ENCODE measurements at places on chromosomes 3 and 15. TPM values are rescaled to one million over a fixed set of nuclear protein-coding genes. Genes with fewer than 3 reads are reported as not detected.

- peak; percentile 22 for DNase-seq
Observed at GRCh38 chr3:31534065-31534425, 1.3 kb downstream of the STT3B start.

- no peak for DNase-seq
Observed at GRCh38 chr15:96038650-96039049, 291.9 kb upstream of the NR2F2 start.

GRCh38 chr3:59277201-59277600 lies 227.4 kb upstream of the CFAP20DC start:
- DNase-seq = no peak

GRCh38 chr3:43389388-43390254 lies 103.3 kb downstream of the SNRK start:
- DNase-seq = no peak

DNA sequence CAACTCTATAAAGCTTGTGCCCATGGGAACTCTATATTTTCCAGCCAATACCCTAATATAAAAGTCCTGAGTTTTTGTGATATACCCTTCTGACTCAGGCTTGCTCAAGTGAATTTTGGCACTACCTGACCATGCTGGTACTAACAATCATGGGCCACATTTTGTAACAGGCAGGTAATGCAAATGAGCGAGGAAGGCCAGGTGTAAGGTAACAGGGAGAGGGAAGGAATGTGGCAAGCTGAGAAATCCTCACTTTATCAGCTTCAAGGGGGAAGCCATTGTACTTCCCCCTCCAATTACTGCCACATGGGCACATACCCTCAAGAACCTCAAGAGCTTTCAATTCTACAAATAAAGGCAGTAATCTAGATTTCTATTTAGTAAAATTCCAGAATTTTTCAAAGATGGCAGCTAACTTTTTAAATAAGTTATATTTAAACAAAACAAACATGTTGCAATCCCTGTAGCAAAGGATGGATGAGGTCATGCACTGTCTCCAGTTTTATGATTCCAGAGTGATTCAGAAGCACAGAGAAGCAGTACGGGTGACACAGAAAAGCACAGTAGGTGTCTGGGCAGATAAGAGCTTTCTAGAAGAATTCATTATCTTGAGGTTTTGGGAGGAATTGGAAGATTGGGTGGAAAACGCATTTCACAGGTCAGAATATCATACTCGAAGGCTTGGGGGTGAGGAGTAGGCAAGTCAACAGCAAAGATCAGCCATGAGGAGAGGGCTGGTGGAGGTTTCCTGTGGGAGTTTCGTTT lies 87.6 kb downstream of the FOXP1 start:
- DNase-seq = no peak

DNA sequence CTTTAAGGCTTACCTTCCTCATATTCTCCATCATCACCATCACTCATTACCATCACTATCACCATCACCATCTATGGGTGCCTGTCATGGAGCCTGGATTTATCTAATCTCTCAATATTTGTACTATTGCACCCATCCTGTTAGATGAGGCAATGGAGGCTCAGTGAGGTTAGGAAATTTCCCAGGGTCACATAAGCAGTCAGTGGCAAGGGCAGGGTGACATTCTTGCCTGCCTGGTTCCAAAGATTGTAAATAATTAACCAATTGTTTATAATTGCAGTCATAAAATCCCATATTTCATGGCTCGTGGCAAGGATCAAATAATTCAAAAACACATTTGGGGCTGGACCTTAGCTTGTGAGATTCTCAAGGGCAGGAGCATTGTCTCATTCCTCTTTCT lies 55.2 kb downstream of the MGLL start:
- DNase-seq = no peak

DNA sequence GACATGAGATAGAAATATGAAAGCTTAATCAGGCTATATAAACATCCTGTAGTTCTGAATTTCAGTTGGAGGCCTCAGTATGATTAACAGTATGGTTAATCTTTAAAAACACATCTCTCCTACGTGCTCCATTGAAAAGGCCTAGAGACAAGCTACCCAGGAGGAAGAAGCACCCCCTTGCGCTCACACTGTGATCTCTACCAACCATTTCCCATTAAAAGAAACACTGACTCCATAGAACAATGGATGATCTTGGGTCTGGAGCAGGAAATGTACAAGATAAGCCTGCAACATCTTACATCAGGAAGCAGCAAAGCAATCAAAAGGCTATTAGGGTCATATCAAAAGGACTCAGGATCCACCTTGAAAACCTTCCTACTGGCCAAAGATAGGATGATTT lies 3.4 kb upstream of the EOGT start:
- no peak for DNase-seq

GRCh38 chr15:92682741-92683510 lies 27.4 kb upstream of the FAM174B start:
- no peak for DNase-seq

DNA sequence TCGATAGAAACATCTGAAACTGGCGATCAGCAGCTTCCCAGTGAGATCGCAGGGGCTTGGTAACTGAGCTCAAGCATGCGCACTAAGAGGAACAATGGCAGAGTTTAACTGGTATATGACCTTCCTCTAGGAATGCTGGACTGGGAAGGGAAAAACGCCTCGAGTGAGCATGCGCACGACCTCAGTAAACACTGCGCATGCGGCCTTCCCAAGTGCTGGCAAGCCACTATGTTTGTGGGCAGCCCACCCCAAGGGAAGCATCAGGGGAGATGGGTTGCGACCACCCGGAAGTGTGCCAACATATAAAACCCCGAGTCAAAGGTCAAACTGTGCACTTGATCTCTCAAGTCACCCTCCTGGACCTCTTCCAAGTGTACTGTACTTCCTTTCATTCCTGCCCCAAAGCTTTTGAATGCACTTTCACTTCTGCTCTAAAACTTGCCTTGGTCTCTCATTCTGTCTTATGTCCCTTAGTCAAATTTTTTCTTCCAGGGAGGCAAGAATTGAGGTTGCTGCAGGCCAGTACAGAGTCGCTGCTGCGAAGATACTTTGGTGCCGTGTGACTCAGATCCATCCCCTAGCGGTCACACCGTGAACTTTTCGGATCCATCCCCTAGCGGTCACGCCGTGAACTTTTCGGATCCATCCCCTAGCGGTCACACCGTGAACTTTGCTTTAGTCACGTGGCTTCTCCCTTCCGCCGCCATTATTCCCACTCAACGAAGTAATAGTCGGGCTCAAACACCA lies 243.3 kb downstream of the FAM43A start:
- no peak for DNase-seq

GRCh38 chr3:197793247-197793646 lies 2.2 kb downstream of the LRCH3 start:
- DNase-seq = no peak

- DNase-seq = peak; percentile 40
Observed at GRCh38 chr3:176633511-176633910, 563.8 kb downstream of the TBL1XR1 start.

DNA sequence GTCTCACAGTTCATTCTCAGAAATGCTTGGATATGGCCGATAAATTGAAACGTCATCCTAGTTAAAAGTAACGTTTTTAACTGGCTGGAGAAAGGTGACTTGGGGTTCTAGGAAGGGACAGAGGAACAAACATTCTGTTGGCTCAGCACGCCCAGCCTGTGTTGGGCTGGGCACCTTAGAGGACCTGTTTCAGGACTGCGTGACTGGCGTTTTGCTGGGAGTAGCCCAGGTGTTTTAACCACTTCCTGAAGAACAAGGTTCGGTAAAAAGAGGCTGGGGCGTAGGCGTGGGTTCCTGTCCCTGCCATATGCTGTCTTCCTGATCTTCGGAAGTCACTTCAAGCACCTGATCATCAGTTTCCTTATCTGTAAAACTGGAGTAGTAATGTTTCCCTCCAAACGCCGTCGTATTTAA lies 1.1 kb upstream of the TLNRD1 start:
- DNase-seq = no peak

DNA sequence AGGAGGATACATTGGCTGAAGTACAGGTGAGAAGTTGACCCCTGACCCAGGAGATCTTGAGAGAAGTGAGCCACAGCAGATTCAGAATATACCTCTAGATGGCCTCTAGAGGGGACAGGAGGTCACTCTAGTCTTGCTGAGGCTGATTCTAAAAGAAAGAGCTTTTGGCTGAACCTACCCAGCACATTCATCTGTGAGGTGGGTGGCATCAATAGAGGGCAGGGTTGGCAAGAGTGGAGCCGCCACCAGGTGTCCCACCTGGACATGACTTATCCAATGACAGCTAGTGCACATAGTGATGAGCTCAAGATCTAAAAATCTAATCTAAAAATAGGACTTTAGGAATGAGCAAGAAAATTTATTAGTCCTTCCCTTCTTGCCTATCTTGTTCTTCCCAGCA lies 51.6 kb downstream of the CYP19A1 start:
- DNase-seq = peak; percentile 15

GRCh38 chr3:7760718-7761117 lies 740.9 kb upstream of the LMCD1 start:
- DNase-seq = no peak

DNA sequence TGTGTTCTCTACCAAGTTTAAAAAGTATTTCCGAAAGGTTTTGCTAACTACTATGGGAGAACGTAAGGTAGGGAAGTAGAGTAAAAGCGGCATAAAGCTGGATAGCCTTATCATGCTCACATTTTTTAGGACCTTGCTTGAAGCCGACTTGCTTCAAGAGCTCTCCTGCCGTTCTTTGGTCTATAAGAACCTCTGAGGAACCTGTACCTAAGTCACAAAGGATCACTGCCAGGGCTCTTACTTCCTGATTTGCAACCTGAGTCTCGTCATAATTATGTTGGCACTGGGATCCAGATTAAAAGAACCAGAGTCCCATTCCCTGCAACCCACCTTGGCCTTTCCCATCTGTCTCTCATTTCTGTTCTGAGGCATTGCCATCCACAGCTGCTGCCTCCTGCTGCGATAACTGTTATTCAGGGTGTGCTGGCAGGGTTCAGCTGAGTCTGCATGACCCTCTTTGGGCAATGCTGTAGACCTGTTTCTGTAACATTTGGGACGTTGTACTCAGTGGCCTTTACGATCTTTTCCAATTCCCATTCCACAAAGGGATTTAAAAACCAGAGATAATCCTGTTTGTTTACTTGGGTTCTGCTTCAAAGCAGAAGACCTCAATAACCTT lies 131.0 kb upstream of the UMPS start:
- no peak for DNase-seq

- DNase-seq = peak; percentile 50
Observed at GRCh38 chr3:113018536-113019181, 27.9 kb downstream of the GTPBP8 start.

DNA sequence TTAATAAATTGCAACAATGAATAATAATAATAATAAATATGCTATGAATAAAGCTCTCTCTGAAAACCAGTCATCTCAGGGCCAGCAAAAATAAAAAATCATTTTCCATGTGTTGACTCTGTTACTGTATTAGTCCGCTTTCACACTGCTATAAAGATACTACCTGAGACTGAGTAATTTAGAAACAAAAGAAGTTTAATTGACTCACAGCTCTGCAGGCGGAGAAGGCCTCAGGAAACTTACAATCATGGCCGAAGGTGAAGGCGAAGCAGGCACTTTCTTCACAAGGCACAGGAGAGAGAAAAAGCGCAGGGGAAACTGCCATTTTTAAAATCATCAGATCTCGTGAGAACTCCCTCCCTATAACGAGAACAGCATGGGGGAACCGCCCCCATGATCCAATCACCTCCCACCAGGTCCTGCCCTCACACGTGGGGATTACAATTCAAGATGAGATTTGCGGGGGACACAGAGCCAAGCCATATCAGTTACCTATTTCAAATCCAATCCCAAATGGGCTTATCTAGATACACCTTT lies 224.1 kb downstream of the IGSF11 start:
- DNase-seq = peak; percentile 4

- no peak for DNase-seq
Observed at GRCh38 chr3:38725726-38726419, 76.4 kb upstream of the SCN5A start.

DNA sequence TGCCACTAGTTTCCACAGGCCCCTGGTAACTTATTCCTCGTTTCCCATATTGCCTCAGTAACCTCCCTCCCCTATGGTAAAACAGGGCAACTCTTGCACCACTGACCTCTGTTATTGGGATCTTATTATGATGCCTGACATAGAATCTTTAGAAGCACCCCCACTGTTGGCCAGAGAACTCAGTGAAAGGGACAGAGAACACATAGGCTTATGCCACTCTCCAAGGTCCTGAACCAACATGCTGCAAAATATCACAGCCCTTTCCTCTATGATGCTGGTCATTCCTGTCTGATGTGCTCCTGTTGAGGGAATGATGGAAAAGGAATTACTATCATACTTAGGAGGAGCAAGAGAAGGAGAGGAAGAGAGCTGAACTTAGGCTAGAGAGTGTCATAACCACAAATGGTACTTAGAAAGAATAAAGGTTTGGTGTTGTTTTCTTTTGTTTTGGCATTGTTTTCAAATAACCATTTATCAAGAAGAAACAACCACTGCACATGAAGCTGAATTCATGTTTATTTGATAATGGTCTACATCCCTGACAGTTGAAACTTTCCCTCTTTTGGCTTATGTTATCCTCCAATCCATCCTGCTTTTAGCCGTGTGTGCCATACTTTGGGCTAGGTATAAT lies 330.2 kb downstream of the EPHB1 start:
- DNase-seq = peak; percentile 17

GRCh38 chr3:70646635-70647034 lies 334.2 kb upstream of the MDFIC2 start:
- no peak for DNase-seq

DNA sequence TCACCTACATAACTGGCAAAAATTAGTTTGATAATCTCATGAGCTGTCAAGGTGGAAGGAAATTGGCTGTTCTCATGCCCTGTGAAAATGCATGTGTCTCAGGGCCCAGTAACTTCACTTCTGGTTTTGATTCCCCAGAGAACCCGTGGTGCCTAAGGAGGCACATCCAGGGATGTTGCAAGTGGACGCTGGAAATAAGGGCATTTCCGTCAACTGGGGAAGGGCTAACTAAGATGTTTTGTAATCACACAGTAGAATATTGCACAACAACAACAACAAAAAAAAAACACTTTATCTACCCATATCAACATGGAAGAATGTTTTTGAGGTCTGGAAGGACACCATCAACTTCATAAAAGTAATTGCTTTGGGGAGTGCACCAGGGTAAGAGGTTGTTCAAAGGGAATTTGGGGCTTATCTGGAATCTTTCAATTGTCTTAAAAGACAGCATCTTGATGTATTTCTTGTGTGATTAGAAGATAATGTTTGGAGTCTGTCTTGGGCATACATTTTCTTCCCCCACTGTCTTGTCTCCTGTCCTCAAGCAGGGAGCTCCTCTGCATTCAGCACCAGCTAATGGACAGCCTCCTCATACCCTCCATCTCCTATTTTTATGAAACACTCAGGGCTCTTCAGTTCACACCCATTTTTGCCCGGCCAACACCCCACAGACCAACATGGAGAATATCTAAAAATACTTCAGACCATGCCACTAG lies 37.2 kb upstream of the PRR20G start:
- no peak for DNase-seq

Gene DUSP7
- total RNA-seq = 12.6 TPM

Gene PLA2G4E
- total RNA-seq = not detected

Gene THAP10
- total RNA-seq = 0.80 TPM

Gene NT5DC2
- 34.2 TPM for total RNA-seq

Gene SPPL2A
- total RNA-seq = 140 TPM

Gene C3orf70
- total RNA-seq = 8.7 TPM

Gene P3H2
- 18.1 TPM for total RNA-seq

Gene TNFSF10
- total RNA-seq = not detected

Gene GOLGA8T
- total RNA-seq = not detected

Data from SK-MEL-5 (cell line).